Stimulated activated CD4-positive, alpha-beta T cell treated with anti-CD3 and anti-CD28 coated beads, Interleukin-2, amount 100 ng/mL, for 24 hours (primary cell): ENCODE measurements at places on chromosomes 3 and 15.

DNA sequence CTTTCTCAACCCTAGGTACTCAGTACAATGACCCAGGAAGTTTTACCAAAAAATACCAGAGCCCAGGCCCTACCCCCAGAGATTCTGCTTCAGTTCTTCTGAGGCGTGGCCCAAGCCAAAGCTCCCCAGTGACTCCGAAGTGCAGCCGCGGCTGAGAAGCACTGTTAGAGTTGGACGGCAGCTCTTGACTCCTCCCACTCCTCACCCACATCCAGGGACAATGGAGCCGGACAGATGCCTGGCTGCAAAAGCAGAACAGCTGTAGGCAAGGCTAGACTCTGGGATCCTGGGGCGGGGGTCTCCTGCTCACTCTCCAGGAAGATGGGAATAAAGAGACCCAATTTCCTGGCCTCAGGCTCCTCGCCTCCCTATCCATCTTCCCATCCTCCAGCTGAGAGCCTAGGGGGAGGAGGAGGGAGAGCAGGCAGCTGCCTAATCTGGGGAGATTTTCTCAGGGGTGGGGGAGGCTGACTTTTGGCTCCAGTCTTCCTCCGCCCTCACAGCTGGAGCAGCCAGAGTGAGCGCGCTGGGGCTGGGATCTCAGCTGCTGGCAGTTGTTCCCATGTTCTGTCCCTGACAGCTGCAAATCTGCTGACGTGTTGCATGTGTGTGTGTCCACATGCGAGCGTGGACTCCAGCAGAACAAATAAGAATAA lies 223.8 kb downstream of the OPA1 start:
- no peak for DNase-seq

- no peak for DNase-seq
Measured at GRCh38 chr3:123110282-123110975, 43.6 kb downstream of the PDIA5 start.

- DNase-seq = no peak
Measured at GRCh38 chr15:37586011-37586583, 348.3 kb upstream of the TMCO5A start.

DNA sequence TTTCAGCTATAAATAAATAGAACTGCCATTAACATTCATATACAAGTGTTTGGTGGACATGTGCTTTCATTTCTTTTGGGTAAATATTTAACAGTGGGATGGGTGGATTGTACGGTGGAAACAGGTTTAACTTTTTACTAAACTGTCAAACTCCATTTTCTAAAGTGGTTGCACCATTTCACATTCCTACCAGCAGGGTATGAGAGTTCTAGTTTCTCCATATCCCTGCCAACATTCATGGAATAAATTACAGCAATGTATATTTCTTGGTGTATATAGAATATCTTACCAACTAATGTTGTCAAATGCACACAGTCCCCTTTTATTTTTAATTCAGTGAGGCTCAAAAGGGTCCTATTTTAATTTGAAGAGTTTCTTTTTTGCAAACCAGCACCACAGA lies 71.3 kb upstream of the CTXND1 start:
- no peak for DNase-seq

DNA sequence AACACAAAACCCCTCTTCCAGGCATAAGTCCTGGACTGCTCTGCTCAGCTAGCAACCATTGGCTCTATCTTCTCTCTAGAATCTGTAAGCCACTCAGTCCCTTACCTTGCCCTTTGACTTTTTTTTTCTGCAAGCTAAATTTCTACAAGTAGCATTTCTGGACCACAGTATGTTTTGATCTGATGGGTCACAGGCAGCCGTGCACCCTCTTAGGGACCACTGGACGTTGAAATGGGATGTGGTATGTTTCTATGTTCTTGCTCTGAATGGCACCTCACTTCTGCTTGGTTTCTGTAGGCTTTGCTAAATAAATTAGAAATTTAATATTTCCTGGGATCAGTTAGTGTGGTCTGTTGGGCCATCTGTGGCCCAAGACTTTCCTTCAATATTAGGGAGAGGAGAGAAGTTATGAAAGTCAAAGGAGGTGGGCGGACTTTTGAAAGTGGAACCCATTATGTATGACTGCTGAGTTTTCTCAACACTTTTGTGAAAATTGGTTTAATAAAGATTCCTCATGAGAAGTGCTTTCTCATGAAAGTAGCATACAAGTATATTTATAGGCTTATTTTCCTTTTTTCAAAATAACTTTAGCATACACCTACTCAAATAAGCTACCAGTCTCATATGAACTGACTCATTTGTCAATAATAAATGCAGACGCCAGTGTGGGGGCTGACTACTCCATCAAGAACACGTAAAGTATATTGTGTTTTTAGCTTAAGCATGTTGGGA lies 18.4 kb upstream of the TIPARP start:
- DNase-seq = no peak

- no peak for DNase-seq
Measured at GRCh38 chr15:83039206-83039605, 27.8 kb upstream of the C15orf40 start.

DNA sequence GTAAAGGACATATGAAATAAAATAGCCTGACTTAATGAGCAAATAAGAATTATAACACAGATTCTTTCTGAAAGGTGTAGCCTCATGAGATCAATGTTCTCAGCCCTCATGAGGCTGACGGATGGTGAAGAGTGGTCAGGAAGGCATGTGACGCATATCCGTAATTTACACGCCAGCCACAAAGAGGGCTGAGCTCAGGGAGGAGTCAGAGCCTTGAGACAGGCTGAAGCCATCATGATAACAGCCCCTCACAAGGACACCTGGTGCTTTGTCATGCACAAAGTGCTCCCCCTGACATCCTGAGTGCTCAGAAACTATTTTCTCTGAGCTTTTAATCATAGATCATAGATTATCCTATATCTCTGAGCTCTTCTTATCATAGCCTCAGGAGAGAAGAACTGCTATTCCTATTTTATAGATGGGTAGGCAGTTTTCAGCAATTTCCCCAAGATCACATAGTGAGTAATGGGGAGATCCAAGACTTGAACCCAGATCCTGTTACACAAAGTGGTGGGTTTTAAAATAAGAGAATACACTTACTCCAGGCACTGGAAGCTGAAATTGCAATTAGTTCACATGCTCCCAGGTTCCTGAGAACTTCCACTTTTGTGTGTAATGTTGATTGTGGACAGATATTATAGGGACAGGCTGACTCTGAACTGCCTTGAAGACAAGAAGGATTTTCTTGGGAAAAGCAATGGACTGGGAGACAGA lies 267.1 kb downstream of the RPLP1 start:
- DNase-seq = peak; percentile 50

DNA sequence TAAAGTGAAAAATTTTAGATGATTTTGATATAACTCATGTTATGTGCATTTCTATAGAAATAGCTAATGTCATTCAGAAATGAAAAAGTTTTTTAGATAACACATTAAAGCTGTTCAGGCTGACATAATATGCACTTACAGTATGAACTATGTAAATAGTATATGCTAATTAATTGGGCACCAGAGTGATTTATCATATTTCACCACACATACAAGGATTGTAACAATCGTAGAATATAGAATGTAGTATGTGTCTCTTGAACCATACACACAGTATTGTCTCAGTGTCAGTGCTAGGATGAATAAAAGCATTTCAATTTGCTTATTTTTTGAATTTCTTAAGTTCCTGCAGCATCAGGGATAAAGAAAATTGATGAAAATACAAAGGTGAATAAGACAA lies 710.0 kb downstream of the OTOL1 start:
- no peak for DNase-seq

DNA sequence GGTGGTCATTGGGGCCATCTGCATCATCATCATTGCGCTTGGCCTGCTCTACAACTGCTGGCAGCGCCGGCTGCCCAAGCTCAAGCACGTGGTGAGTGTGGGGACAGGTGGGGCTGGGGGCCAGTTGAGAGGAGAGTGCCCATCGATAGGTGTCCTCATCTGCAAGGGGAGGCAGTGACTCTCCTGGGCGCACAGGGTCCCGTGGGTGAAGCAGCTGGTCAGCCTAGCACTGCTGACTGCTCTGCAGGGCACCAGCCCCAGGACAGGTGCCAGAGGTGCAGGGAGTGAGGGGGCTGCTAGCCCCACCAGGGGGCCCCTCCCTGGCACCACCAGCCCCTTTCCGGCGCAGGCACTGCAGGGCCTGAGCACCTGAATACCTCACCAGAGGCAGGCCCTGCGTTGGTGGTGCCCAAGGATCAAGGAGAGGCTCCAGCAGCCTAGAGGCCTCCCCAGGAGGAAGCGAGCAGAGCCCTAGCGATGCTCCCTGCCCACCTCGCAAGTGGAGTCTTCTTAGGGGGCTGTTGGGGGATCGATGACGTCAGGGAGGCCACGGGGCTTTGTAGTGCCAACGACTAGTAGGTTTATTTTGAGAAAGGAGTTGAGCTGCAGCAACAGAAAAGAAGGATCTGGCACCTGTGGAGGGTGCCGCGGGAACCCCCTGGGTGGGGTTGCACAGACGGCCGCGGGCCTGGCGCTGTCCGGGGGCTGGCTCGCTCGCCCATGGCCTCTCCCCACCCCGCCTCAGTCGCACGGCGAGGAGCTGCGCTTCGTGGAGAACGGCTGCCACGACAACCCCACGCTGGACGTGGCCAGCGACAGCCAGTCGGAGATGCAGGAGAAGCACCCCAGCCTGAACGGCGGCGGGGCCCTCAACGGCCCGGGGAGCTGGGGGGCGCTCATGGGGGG lies 976 bp upstream of the ABTB1 start:
- DNase-seq = peak; percentile 33

DNA sequence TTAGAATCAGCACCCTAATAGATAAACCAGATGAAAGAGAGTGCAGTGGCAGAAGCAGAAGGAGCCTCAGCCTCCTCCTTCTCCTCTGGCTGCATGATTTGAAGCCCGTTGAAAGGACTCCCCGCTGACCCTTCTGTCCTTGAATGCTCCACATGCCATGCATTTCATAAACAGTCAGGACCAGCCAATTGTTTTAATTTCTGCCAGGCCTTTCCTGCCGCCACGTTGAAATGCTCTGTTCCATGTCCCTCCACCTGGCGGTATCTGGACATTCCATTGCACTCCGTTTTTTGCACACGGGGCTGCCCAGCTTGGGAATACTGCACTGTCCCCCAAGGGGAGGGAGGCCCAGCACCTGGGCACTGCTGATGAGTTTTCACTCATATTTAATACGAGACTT lies 35.2 kb upstream of the GLCE start:
- no peak for DNase-seq

GRCh38 chr3:21435871-21436270 lies 315.1 kb downstream of the ZNF385D start:
- DNase-seq = no peak

- no peak for DNase-seq
Measured at GRCh38 chr3:64244011-64244942, 19.0 kb upstream of the PRICKLE2 start.

GRCh38 chr3:12438318-12438717 lies 46.0 kb upstream of the TSEN2 start:
- DNase-seq = no peak

GRCh38 chr3:127524296-127524896 lies 66.1 kb downstream of the TPRA1 start:
- no peak for DNase-seq

DNA sequence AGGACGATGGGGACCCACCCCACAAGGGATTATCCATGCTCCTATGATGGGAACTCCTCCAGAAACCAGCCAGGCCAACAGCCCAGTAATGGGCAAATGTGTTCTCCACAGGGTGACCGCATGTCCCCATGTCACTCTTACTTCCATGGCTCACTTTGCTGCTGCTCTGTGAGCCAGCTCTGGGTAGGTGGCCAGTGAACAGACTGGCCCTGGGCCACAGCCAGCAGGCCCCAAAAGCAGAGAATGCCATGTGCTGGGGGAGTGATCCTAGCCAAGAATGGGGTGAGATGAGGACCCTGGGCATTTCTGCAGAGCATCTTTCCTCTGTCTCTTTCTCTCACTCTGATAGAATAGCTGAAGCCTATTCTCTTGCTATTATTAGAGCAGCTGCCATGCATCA lies 391.4 kb downstream of the LRTM1 start:
- DNase-seq = no peak

- no peak for DNase-seq
Measured at GRCh38 chr15:67024998-67025368, 40.4 kb upstream of the SMAD3 start.

DNA sequence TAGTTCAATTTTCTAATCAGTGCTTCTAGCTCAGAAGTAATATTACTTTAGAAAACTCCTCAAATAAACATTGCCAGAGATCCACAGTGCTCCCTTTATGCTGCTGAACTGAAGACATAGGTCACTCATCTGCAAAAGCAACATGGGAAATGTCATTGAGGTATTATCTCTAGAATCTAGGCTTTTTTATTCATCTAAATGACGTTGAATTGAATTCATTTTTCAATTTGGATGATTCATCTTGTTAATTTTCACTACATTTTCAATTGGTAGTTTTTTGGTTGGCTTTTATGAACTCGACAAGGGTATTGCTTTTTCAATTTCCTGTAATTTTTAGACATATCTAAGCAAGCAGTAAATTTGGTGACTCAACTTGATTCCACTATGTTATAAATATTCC lies 275.4 kb downstream of the NFKBIZ start:
- no peak for DNase-seq

DNA sequence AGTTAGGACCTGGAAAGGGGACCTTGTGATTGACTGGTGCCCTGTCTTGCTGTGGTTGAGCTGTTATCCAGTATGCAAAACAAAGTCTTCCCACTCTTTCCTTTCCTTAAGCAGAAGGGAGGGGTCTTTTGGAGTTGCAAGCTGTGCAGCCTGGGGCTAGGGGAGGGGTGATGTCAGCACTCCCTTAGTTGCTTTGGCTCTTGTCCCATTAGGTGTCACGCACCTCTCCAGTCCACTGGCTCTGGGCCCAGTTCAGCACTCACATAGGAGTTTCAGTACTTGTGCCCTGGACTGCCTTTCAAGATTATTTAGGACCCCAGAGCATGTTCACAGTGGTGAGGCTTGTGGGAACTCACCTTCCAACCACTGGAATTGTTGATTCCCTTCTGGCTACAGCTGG lies 238.5 kb downstream of the DOCK3 start:
- DNase-seq = no peak

GRCh38 chr3:153043729-153044328 lies 118.2 kb upstream of the RAP2B start:
- DNase-seq = no peak

GRCh38 chr3:129834580-129834979 lies 58.9 kb downstream of the TMCC1 start:
- DNase-seq = no peak

GRCh38 chr3:38130631-38131065 lies 6.3 kb downstream of the ACAA1 start:
- DNase-seq = no peak

DNA sequence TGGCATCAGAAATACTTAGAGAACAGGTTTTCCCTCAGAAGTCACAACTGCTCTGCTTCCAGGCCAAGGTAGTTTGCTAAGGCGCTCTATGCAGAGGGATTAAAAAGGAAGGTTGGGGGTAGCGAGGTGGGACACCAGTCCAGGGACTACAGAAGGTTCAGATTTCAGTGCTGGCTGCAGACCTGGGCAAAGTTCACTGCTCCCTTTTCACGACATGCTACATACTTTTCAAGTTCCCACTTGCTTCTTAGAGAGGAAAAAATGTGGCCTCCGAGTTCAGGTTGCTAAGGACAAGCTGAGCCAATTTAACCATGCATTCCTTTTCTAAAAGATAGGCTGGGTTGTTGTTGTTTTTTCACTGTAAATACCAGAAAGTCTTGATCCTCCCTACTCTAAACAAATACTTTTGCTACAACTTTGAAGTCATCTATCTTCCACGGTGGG lies 158.6 kb upstream of the NR2F2 start:
- no peak for DNase-seq

GRCh38 chr15:72554471-72555425 lies 80.6 kb downstream of the ARIH1 start:
- DNase-seq = peak; percentile 54
